Fibroblast of skin of left quadriceps (primary cell): ENCODE measurements at places on chromosomes 13 and 19.

GRCh38 chr19:16614941-16615340 lies 13.1 kb downstream of the MED26 start:
- DNase-seq = no peak

- DNase-seq = peak; percentile 49
These were observed 13.3 kb upstream of the ISYNA1 start for GRCh38 chr19:18450931-18451836.

DNA sequence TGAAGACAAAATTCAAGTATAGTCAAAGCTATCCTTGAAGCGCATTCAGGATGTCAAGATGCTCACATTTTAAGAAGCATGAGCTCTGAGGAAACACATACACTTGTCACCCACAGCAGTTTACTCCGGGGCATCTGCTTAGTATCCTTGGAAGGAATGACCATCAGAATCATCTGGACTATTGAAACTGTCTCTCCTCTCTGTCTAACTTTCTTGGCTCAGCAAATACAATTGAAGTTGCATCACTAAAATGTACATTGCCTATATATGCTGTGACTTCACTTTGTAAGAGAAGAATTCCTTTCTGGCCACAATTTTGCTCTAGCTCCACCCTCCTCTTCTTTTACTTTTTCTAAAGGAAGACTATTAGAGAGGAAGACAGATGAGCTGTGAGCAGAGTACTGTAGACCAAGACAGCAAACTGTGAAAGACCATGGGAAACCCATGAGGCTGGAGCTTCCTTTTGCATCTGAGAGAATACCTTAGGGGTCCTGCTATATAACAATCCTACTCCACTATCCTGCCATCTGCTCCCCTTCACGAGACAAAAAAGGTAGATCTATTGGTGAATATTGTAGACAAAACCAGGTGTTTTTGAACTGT lies 906.3 kb downstream of the PCDH9 start:
- no peak for DNase-seq

DNA sequence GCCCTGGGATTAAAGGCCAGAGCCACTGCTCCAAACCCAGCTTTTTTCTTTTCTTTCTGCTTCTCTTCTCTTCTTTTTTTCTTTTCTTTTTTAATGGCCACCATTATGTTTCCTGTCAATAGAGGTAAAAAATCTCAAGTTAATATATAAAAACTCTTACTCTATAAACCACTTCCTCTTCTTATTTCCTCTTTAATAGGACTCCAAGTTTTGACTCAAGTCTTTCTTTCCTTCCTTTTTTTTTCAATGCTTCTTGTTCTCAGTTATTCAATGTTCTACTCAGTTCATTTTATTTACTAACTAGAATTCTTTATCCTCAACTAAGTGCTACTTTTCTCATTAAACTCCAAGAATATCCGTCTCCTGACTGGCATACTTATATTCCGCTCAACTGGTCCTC lies 27.1 kb upstream of the MYCBP2 start:
- DNase-seq = no peak

- peak; percentile 23 for DNase-seq
These were observed 313.2 kb downstream of the SHISA2 start for GRCh38 chr13:25738342-25739196.

DNA sequence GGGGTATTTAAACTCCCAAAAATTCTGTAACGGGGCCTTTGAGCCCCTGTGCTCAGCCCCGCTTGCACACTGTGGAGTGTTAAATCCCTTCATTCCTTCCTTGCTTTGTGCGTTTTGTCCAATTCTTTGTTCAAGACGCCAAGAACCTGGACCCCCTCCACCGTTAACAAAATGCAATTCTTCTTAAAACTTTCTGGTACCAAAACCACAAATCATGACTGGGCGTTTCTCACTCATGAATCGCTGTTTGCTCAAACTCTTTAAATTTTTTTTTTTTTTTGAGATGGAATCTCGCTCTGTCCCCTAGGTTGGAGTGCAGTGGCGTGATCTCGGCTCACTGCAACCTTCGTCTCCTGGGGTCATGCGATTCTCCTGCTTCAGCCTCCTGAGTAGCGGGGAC lies 881 bp downstream of the ZNF20 start:
- no peak for DNase-seq

DNA sequence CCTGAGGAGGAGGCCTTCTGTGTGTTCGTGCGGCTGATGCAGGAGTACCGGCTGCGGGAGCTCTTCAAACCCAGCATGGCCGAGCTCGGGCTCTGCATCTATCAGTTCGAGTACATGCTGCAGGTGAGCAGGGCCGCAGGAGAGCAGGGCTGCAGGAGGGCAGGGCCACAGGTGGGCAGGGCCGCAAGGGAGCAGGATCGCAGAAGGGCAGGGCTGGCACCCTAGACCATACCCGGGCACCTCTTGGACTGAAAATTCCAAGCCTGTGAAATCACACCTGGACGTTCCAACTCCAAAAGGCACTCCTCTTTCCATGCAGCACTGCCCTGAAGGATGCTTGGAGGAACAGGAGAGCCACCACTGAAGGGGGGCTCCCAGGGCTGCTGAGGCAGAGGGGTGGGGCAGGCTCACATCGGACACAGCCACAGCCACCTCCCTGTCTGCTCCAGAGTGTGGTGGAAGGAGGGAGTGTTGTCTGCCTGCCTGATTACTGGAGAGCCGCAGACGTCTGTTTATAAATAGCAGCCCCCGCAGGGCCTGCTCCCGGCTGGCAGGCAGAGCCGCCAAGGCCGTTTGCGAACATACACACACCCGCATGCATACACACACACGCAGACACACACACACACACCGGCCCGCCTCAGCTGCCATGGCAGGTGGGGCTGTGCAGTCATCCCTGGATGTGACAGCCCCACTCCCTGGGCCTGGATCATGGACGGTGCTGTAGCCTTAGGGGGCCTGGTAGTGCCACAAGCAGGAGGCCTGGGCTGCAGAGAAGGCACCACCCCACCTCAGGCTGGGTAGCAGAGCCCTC lies 20.2 kb downstream of the EVI5L start:
- no peak for DNase-seq

DNA sequence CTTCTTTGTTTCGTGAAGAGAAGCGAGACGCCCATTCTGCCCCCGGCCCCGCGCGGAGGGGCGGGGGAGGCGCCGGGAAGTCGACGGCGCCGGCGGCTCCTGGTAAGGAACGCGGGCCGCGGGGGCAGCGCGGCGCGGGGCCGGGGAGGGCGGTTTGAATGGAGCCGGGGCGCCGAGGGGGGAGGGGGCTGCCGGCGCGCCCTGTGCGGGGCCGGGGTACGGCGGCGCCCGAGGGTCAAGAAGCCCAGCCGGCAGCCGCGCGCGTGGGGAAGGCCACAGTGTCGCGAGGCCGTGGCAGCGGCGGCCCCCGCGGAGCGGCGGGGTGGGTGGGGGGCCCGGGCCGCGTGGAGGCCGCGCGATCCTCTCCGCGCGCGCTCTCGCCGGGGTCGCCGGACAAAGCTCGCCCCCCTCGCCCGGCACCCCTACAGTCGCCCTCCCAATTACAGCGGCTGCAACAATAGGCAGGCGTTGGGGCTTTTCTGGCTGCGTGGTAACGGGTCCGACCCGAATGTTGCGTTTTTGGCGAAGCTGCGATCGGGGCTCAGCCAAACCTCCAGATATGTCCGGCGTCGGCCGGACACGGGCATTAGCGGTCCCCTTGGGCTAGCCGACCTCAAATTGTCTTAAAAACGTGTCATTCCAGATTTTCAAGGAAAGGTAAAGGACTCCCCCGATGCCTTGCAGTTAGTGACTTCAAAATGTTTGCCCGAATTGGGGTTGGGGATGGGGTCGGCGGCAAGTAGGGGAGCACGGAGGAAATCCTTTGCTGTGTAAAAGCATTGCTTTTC lies 437 bp downstream of the SMARCA4 start:
- no peak for DNase-seq

DNA sequence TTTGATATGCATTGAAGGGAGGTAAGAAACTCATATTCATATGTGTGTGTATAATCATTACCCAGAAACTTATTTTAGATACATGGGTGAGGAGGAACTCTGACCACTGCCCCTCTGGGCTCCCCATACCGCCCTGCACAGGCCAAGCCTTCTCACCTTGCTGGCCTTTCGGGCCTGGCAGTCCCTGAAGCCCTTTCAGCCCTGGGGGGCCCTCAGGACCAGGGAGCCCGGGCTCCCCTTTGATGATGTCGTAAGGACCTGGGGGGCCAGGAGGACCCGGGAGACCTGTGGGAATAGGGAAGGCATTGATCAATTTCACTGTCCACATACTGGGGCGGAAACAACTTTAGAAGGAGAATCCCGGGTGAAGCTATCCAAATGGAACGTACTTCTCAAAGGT lies 142.3 kb downstream of the COL4A1 start:
- DNase-seq = no peak

DNA sequence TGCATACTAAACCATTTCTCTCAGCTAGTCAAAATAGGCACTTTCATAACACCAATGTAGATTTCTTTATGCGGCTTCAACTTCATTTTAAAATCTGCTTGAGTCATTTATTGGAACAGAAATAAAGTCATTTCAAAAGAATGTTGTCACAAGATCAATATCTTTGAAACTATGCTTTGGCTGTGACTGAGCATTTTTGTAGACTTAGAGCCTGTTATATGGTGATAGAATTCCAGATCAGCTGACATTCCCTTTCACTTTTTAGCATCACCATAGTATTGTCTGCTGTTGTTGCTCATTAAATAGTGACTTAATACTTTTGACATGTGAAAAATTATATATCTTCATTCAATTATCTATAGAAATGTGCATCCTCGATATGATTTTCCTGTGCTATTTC lies 279.2 kb upstream of the PRR20A start:
- no peak for DNase-seq

DNA sequence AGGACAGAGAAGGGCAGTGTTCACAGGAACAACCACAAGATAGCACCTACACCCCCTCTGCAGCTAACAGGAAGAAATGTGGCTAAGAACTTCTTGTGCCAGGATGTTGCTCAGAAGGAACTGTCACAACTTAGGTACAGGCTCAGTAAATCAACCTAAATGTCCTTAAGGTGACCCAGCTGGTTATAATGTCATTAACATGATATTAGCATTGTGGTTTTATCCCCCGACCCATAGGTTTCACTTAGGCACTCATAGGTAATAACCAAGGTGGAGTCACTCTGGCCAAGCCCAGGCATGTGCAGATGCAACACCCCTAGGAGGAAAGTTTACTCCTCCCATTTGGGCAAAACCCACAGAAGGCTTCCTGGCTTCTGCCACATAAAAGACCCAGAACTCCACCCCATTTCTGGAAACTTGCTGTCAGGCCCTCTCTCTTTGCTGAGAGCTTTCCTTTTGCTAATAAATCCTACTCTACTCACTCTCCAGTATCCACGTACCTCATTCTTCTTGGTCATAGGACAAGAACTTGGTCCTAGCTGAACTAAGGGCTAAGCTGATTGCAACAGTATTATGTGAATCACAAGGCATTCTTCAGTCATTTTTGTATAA lies 951.3 kb downstream of the SLITRK5 start:
- DNase-seq = no peak

DNA sequence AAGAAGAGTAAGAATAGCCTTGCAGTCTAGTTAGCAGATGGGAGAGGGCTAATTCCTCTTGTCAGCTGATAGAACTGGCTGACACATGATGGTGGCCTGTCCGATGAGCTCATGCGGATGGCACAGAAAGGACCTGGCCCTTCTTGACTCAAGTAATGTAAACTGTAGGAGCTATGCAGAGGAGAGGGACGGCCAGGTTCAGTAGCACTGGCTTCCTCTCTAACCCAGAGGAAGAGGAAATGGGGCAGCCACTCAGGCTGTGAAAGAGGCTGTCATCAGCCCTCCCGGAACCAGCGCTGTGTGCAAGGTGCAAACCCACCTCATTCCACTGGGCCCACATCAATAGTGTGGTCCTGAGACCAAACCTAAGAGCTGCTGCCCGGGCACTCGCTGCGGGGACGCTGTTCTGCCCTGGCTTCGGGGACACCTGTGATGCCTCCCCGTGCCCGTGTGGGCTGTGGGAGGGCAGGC lies 30.8 kb upstream of the USE1 start:
- DNase-seq = no peak

GRCh38 chr13:100124265-100124664 lies 35.4 kb downstream of the PCCA start:
- no peak for DNase-seq

DNA sequence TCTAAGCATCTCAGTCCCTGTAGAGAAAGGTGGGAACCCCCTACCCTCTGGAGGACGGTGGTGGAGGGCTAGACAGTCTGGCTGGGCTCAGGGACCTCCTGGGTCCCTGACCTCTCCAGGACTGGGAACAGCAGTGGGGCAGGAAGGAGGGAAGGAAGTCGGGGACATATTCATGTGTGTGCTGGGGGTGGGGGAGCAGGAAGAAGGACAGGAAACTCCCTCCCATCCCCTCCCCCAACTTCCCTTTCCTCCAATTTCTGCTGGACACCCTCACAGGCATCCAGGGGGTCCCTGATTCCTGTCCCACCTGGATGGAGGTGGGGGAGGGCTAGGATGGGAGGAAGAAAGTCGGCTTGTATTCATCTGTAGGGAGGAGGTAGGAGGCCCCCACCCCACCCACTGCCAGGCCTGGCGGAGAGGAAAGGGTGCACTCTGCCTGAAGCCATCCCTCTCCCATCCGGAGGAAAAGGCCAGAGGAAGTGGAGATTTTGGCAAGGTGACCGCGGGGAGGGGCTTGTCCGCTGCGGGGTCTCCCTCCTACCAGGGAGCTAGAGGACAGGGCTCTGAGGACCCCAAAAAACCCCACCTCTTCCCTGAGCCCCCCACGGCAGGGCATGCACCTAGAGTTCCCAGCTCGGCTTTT lies 2.3 kb downstream of the NOVA2 start:
- DNase-seq = no peak

- no peak for DNase-seq
These were observed 77.5 kb downstream of the FNDC3A start for GRCh38 chr13:49053215-49053614.

- DNase-seq = no peak
These were observed 24.6 kb downstream of the OPA3 start for GRCh38 chr19:45560038-45560437.

DNA sequence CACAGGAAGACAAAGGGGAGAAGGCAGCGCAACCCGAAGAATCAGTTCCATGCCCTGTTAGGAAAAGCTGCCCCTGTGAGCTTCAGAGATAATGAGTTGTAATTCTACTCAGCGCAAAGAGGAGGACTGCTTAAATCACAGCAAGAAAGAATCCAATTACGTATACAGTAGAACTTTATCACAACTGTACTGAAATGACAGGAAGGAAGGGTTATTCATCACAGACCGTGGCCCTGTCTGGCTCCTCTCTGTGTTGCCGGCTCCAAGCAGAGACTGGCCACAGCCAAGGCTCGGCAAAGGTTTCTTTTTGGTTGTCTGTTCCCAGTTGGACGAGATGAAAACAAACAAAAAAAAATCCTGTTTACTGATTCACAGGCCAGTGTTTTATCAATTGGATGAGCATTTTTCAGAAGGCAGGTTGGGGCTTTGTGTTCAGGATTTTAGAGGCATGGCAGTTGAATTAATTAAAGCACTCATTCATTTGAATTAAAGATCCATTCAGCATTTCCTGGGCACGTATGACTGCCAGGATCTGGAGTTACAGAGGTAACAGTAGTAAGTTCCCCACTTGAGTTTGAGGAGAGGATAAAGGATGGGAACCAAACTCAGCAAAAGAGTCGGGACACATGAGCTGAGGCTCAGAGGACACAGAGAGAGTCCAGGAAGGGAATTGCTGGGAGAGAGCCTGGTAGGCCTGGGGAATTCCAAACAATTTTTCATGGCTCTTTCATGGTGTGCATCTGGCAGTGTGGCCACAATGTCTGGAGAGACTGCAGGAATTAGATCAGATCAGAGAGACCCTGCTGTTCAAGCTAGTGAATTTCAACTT lies 341.0 kb downstream of the DNAJC15 start:
- no peak for DNase-seq

GRCh38 chr13:36212789-36213188 lies 1.6 kb downstream of the SOHLH2 start:
- no peak for DNase-seq

- no peak for DNase-seq
These were observed 216.8 kb downstream of the TM9SF2 start for GRCh38 chr13:99717959-99718674.
